ENCODE measurements at places on chromosomes 4 and X.

DNA sequence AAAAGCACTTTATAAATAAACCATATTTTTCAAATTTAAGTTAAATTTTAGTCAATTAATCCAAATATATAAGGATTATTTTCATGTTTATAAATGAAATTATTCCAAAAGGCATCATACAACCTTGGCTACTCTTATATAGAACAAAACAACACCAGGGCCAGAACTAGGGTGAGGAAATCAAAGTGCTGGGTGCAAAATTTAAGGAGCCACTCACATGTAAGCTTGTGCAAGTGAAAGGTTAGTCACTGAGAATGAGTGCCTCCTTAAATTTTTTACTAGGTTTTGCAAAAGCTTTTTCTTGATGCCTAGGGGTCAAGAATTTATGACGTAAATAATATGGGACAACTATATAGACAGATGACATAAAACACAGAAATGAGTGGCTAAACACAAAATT lies 83.4 kb upstream of the COX18 start:
- peak; percentile 17 for DNase-seq

DNA sequence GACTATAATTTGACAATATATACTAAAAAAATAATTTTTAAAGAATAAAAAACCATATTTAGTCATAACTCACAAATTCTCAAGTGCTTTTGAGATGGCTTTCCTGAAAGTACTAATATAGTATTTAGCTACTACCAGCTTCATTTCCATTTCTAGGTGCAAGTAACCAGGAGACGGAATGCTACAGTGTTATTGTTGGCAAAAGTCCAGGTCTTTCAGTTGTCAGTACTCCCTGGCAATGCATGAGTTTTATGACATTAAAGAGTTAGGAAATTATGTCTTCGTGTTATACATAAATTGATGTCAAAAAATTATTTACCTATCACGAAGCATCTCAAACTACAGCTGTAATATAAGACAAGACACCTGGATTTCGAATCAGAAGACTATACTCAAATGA lies 45.0 kb downstream of the TMEM47 start:
- DNase-seq = no peak

DNA sequence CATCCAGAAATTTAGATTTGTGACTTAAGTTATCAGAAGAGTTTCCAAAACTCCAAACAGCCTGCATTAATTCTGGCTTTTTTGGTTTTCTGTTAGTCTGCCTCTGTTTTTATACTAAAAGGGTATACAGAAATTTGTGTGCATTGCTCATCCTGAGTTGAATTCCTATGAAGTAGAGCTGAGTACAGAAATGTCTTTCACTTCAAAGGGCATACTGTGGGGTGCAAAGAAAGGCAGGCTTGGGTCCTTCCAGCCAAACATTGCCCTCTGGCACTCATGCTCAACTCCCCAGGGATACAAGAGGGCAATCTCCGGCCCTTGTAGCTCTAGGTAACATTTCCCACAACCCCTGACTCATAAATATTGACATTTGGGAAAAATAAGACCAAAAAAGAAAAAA lies 27.6 kb upstream of the TMEM184C start:
- no peak for DNase-seq

DNA sequence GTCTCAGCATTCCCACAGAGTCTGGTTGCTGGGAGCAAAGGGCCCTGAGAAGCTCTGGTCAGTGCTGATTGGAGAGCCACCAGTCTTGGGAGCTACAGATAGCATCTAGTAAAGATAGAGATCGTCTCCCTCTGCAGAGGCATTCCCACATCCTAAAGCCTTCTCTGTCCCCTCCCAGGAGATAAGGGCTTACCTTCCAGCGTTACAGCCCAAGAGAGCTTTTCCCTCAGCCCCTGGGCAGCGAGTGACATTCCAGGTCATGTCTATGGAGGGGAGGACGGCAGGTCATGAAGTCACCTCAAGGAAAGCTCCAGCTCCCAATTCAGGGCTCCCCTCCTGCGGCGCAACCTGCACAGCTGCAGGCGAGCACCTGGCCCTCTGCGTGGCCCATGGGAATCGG lies 29.9 kb downstream of the CLDN34 start:
- DNase-seq = no peak

DNA sequence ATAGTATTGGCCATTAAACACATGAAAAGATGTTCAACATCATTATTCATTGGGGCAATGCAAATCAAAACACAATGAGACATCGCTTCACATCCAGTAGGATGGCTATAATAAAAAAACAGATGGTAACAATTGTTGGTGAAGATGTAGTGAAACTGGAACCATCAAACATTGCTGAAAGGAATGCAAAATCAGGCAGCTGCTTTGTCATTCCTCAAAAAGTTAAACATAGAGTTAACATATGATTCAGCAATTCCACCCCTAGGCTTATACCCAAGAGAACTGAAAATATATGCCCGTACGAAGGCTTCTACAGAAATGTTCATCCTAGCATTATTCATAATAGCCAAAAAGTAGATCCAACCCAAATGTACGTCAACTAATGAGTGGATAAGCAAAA lies 144.0 kb upstream of the NAP1L5 start:
- no peak for DNase-seq

DNA sequence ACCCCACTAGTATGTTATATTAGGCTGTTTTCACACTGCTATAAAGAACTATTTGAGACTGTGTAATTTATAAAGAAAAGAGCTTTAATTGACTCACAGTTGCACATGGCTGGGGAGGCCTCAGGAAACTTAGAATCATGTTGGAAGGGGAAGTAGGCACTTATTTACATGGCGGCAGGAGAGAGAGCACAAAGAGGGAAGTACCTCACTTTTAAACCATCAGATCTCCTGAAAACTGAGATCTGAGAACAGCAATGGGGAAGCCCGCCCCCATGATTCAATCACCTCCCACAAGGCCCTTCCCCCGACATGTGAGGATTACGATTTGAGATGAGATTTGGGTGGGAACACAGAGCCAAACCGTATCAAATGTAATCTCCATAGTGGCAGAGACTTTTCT lies 45.4 kb upstream of the XK start:
- no peak for DNase-seq

DNA sequence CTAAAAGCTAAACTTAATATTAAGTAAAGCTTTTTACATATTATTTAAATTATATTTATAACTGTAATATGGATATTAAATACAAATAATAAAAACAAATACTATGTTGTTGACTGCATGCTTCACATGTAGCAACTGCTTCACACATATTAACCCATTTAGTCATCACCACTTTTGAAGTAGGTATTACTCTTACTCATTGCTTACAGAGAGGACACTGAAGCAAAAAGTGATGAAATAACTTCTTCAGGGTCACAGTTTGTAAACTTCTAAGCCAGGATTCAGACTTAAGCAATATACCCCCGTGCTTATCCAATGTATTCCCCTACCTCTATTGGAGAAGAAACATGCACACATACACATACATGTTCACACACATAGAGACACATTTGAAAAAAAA lies 166.6 kb downstream of the DKK2 start:
- DNase-seq = no peak

GRCh38 chrX:79110731-79111130 lies 33.8 kb upstream of the GPR174 start:
- DNase-seq = peak; percentile 59

DNA sequence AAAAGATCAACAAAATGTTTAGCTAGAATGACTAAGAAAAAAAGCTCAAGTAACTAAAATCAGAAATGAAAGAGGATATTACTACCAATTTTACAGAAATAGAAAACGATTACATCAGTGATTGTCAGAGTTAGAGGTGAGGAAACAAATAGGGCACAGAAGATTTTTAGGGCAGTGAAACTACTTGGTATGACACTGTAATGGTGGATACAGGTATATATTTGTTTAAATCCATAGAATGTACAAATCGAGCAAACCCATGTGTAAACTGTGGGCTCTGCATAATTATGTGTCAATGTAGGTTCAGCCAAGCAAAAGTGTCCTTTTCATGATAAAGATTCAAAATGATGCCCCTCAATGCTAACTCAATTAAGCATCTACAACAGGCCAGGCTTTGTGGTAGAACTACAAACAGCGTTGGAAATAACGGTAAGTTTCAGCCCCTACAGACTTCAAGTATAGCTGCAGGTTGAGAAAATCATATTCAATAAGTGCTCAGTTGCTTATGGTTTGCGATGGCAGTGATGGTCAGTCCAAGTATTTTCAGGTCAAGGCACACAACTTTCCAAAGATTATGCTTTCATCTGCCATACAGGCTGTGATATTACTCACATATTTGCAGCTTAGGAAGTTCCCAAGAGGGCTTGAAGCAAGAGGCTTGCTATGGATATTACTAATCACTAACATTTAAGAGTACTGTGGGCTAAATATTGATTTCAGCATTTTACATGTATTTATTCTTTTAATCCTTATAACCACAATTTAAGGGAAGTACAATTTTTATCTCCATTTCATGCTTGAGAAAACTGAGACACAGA lies 158.6 kb downstream of the TET2 start:
- DNase-seq = peak; percentile 93

DNA sequence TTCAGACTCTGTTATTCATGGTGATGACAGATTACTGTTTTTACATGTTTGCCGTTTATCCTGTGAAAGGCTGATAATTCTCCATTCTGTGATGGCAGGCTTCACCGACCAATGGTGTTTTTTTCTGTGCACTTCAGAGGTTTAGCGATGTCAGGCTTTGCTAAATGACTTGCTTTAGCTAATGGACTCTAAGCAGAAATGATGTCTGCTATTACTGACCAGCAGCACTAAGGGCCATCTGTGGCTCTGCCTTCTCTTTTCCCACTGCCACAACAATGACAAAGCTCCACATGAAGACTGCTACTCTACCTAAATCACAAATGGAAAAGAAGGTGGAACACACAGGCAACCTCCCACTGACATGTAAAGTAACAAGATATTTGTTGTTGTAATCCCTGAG lies 68.4 kb upstream of the ALB start:
- DNase-seq = no peak

DNA sequence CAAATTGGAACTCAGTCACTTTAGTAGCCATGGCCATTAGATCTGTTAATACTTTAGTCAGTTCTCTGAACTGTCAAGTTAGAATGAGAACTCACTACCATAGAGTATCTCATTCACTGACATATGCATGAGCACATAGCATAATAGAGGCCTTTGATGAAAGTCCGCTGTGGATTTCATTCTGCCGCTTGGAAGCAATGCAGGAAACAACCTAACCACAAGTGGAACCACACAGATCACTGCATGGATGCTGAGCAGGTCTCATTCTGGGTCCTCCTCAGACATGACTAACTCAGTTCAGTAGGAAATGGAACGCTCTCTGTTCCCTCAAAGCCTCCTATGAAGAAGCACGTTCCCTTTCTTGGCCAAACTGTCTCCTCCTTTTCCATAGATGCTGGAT lies 1624.8 kb upstream of the TENM3 start:
- DNase-seq = no peak

DNA sequence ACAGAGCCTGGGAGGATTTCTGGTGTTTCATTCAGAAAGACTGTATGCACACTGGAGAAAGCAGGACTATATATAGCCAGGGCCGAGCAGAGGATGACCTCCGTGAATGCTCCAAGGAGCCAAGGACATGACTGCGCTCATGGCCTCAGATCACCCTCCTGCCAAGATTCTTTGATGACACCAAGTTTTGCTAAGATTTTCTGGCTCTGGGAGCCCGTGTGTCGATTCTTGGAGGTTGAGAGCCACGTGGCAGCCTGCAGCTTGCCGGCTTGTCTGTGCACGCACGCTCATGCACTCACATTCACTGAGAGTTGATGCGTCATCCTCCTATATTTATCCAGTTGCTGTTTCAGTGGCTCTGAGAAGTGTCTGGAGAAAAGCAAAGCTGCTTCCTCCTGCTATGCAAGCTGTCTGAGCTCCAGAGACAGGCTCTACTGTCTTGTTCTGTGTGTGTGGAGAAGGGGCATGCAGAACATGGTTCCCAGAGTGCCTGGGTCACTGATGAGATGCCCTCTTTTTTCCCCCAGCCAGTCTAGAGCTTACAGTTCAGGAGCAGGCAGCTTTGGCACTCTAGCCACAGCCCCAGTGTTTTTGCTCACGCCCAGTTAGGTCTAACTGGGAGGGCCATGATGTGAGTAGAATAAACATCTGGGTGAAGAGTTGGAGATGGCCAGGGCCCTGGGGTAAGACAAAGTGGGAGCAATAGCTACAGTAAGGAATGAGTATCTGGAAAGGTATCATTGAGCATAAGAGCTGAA lies 64.9 kb upstream of the SCOC start:
- DNase-seq = peak; percentile 8

- no peak for DNase-seq
These were observed 1.4 kb upstream of the FAM53A start for GRCh38 chr4:1685235-1686150.

DNA sequence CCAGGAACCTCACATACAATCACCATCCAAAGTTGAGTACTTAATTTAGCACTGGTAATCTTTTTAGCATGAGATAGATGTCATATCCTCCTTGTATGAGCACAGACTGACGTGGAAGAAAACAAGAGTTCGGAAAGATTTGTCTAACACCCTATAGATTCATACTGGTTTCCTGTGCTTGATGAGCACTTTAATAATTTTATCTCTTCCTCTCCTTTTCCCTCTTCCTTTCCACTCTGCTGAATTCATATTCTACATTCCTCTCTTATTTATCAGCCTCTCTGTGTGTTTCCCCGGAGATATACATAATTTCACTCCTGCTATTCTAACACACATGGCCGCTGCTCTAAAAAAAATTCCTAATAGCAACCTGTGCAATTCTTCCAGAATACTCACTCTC lies 273.9 kb downstream of the AFF2 start:
- DNase-seq = no peak
